Liver (tissue), 10 donors: ENCODE measurements at places on chromosomes 12 and 14. TPM values are rescaled to one million over a fixed set of nuclear protein-coding genes. Genes with fewer than 3 reads are reported as not detected.
A peak's percentile ranks its signal among the peaks of the same experiment; 100 is the strongest.

The CCDC88C gene
- 1.3 TPM for polyA plus RNA-seq

DNA sequence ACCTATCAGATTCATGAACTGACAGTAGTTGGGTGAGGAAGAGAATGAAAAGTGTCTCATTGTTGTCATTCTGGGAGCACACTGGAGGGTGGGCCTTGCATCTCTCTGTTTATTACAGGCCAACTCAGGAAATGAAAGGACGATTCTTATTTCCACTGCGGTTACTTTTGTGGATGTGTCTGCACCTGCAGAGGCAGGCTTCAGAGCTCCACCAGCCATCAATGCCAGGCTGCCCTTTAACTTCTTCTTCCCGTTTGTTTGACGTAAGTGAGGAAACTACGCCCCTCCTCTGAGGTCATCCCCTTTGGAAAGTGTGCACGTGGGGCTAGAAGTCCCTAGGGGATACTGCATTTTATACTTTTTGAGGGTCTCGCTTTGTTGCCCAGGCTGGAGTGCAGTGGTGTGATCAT is 33.7 kb downstream of the TCTN1 start:
- DNase-seq, result no peak

DNA sequence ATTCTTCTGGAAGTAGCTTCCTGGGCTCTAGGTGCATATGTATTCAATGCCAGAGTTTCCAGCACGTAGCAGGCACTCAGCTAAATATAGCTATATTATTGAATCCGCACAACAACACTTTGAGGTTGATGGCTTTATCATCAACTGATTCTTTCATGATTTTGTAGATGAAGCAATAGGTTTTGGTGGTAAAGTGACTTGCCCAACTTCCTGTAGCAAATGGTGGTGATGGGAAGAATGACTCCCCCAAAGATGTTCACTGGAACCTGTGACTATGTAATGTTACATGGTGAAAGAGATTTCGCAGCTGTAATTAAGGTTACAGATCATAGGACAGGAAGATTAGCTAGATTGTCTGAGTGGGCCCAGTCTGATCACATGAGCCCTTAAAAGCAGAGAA is 3.2 kb downstream of the TDRD9 start:
- DNase-seq, result no peak

DNA sequence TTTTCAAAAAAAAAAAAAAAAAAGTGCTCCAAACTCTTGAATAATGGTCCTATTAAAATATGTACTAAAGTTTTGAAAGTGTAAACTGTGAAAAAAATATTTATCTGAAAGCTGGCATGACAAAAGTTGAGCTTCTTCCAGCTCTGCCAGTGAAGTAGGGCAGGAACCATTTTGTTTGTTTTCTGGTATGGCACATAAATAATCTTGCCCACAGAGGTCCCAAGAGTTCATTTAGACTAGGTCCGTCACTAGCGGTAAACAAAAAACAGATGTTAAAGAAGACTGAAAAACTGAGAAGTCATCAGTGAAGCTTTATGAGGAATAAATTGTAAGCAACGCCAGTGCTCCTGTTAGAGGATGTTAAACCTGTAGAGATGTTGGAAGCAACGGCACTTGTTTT is 7.0 kb downstream of the ERP27 start:
- DNase-seq, result no peak

GRCh38 chr12:75455839-75456238 is 24.7 kb upstream of the GLIPR1 start:
- DNase-seq, result no peak

- DNase-seq, result no peak
These were observed 22.1 kb downstream of the ATP6V0A2 start for GRCh38 chr12:123734268-123734667.

DNA sequence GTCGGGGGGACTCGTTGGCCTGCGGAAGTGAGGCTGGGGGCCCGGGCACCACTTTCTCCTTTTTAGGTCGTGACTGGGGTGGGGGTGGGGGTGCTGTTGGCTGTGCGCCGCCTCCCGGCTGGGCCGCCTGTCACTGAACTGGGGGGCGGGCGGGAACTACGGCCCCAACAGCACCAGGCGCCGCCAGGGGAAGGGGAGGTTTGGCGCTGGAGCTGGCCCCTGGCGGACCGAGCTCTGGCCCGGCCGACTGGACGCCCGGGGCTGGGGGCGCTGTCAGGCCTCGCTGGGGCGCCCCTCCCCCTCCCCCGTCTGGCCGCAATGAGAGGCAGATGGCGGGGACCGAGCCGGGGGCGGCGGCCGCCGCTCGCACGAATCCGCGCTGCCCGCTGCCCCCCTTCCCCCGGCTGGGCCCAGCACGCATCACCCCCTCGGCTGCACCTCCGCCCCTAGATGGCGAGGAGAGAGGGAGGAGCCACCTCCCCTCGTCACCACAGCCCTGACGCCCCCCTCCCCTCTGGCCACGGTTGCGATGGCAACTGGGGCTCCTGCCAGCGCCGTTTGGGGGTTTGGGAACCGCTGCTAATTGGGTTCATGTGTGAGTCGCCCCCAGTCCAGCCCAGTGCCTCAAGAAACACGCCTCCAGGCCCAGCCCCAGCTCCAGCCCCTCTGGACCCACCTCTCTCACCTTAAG is 723 bp downstream of the NFATC4 start:
- DNase-seq, result no peak

- DNase-seq, result no peak
These were observed 5.5 kb downstream of the TMEM52B start for GRCh38 chr12:10184261-10184843.

The CCDC197 gene
- polyA plus RNA-seq, result not detected

The FOXG1 gene
- polyA plus RNA-seq, result not detected

DNA sequence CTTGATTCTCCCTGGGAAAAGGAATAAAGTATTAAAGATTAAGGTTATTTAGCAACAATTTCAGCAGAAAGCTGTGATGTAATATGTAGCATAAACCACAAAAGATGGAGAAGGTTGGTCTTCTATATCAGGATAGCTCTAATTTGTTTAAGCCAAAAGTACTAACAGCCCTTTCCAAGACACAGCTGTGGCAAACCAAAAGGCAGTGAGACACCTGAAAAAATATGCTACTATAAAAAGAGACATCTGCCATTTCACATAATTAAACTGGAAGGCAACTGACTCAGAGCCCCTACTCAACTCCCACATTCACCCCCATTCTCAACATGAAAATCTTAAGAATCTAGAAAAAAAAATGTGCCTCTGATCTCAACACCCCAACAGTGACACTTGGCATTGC is 390.2 kb upstream of the PRICKLE1 start:
- no peak for DNase-seq

The LMNTD1 gene
- not detected for polyA plus RNA-seq

DNA sequence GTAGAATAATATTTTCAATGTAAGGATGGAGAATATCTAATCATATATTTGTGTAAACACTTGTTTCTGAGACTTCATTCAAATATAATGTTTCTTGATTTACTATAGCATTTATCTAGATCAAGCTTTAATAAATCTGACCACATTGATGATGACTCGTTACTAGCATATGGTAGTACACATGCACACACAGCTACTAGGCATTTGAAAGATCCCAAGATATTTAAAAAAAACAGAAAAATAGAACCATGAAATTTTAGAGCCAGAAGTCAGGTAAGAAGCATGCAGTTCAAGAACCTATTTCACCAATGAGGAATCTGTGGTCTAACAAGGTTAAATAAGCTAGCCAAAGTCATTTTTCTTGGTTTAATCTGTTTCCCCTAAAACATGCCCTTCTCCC is 32.0 kb downstream of the DCP1B start:
- DNase-seq, result no peak

The ARHGEF25 gene
- polyA plus RNA-seq, result 1.8 TPM

DNA sequence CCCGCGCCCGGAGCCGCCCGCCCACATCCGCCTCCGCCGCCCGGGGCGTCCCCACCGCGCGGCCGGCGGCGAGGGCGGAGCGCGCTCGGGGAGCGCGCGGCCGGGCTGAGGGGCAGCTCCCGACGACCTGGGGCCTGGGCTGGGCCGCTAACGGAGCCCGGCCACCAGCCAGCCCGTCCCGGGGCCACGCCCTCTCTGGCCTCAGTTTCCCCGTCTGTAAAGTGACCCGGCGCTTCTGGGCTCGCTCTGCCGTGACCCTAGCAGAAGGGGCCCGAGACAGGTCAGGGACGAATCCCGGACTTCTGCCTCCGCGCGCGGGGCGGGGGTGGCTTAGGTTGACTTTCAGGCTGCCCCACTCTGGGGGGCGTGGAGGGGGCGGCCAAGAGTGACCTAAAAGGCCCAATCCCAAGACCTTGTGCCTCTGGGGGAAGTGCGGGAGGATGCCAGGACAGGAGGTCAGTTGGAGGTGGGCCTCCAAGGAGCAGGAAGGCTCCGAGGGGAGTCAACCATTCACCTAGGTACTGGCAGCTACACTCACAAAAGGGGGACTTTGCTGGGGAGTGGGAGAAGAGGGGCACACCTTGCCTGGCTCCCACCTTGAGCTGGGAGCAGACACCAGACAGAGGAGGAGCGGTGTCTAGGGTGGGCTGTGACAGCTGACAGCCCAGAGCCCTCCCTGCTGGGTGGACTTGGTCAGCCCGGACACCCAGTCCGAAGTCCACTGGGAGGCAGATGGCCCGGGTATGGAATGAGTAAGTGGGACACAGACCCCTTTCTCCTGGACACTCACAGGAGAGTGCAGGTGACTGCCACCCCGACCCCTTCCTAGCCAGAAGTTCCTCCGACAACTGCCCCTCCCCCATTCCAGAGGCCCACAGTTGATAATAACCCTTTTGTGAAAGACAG is 486 bp upstream of the AKT1 start:
- DNase-seq, result peak; percentile 80

- DNase-seq, result no peak
These were observed 2.0 kb upstream of the BEGAIN start for GRCh38 chr14:100589071-100589759.

DNA sequence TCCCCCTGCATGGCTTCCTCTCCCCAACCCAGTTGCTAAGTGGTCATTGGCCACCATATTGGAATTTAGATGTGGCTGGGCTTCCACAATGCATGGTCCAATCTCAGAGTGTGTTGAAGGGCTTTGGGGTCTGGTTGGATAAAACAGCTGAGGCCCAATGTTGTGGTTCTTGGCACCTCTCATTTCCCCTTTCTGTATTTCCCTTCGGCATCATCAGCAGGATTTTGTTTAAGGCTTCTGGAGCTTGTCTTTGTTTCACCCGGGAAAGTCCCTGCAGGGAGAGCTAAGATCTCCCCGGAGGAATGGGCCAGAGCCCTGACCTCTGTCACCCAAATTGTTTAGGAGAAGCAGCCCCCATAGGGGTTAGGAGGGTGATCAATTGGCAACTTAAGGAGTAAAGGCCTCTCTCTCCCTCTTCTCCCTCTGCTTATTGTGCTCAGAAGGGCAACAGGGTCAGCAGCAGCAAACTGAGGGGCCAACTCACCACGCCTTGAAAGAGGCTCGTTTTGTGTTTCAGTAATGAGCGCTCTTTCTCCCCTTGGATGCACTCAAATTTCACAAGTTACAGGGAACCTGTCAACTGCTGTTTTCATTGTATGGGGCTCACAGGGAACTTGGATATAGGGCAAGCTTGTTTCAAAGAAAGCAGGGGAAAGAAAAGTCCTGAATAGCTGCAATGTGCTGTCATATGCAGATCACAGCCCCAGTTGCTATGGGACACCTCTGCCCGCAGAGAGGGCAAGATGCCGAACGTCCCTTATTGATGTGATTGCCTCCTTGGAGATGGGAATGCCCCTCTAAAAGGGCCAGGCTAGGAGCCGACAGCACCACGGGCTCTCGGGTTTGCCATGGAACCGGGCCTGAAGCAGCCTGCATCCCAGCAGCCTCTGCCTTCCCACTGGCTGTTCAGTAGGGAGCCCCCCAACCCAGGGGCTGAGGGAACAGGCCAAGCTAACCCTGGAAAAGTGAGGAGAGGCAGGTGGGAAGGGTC is 223.7 kb downstream of the ZFP36L1 start:
- DNase-seq, result no peak

DNA sequence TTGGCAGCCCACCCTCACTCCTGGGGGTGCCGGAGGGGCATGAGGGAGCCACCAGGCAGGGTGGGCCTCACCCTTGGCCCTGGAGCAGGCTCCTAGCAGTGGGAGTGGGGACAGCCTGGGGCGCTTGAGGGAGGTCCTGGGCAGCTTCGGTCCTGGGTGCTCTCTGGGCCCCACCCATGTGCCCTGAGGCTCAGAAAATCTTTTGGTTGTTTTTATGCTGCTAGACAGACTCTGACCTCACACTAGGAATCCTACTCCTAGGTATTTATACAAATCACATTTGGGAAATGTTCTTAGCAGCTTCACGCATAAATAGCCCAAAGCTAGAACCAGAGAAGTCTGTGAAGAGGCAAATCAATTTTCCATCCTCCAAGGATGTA is 10.9 kb upstream of the ULK1 start:
- no peak for DNase-seq

GRCh38 chr12:6724409-6724797 is 557 bp downstream of the COPS7A start:
- DNase-seq, result no peak

DNA sequence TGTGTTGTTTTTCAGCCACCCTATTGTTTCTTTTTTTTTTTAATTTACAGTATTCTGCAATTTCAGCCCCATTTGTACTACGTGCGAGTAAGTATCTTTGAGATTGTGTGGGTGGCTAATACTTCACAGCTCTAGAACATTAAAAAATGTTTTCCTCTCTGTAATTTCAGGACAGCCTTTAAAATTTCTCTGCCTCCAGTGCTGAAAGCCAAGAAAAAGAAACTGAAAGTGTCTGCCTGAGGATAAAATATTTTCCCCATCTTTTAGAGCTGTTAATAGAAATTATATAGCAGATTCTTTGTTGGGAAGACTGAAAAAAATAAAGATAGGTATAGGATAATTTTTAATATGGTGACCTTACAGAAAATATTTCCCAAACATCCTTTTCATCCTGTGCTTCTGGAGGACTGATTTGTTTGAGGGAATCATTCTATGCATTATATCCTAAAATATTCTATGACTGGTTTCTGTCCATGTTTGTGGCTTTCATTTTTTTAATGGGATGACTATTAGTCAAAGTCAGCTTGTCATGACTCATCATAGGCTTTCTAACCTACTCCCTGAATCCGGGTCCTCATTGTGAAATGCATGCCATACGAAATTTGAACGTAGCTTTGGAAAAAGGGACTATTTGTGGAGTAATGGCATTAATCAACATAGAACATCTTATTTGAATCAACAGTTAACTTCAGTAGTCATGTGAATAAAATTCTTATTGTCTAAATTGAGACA is 10.8 kb upstream of the TCTN2 start:
- DNase-seq, result no peak

The GPX2 gene
- polyA plus RNA-seq, result 611 TPM

- no peak for DNase-seq
These were observed 70.4 kb downstream of the SDR9C7 start for GRCh38 chr12:56863789-56864188.

DNA sequence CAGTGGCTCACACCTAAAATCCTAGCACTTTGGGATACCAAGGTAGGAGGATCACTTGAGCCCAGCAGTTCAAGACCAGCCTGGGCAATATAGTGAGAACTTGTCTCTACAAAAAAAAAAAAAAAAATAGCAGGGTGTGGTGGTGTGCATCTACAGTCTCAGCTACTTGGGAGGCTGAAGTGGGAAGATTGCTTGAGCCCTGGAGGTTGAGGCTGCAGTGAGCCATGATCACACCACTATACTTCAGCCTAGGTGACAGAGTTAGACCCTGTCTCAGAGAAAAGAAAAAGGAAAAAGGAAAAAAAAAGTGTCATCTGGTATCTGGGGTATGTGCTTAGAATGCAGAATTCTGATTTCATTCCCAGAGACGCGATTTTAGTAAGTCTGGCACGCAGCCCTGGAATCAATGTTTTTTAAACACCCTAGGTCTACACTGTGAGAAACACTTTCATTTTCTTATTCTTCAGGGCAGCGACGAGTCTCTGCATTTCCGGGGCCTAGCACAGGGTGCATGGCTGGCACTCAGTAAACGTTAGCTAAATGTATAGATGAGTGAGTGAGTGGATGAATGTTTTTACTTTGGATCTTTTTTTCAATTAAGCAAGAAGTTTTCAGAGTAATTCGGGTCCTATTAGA is 243.8 kb upstream of the PWP1 start:
- no peak for DNase-seq
